Hepatocyte (in vitro differentiated cells): ENCODE measurements at places on chromosomes 2 and 18.

- DNase-seq, result no peak
Observed at GRCh38 chr2:220336771-220337170, 709.3 kb downstream of the SLC4A3 start.

DNA sequence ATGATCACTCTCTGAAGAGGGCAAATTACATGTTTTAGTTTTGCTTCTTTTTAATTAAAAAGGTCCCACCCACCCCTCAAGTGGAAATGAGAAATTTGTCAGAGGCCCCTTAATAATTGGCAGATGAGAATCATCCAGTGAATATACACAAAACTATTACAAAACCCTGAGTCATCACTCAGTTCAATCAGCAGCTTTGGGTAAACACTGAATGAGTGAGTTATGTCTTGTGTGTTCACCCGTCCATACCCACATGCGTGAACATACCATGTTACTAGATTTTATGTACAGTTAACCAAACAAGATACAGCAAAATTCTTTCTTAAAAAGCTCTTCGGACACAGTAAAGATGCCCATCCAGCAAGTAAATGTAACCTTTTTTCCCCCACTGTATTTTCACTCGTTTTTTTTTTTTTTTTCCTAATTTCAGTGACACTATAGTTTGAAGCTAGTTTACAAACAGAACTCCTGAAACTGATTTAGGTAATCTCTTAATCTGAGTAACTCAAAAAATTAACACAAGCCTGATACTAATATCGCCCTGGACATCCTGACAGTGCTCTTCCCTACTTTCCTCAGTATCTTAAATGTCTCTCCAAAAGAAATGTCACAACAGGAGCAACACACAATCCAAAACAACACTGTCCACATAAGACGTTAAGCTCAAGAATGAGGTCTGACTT lies 1.4 kb downstream of the PSME4 start:
- DNase-seq, result peak; percentile 58

- DNase-seq, result no peak
Observed at GRCh38 chr2:178304333-178304732, 110.0 kb downstream of the OSBPL6 start.

DNA sequence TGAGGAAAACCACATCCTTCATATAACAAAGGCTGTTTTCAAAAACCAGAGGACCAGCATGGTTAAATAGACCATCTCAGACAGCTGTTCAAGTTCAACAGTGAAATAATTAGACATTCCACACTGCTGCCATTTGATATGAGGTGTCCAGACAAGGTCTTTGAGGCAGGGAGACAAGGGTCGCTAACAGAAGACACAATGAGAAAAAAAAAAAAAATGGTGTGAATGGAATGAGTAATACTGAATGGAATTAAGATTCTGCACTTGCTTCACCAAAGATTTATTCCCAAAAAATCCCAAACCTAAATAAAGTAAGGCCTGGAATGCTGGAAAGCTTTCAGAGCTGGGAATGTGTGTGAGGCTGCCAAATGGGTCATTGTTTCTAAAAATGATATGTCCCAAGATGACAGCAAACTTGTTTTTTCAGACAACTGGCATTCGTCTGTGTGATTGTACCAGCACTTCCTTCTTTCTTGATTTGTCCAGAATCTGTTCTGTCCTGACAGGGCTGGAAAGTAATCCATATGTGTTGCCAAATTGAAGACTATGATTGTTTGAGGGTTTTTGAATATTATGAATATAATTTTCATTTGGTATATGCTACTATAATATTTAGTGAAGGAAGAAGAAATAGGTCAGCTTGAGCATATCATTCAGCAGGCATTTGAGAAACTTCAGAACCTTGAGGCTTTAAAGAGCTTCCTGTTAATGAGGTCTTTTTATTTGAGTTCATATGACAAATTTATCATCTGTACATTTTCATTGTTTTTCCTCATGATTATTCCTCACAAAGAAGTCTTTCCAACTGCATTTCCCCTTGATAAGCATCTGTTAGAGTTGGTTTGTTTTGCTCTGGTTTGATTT lies 85.2 kb upstream of the ITGA4 start:
- no peak for DNase-seq

DNA sequence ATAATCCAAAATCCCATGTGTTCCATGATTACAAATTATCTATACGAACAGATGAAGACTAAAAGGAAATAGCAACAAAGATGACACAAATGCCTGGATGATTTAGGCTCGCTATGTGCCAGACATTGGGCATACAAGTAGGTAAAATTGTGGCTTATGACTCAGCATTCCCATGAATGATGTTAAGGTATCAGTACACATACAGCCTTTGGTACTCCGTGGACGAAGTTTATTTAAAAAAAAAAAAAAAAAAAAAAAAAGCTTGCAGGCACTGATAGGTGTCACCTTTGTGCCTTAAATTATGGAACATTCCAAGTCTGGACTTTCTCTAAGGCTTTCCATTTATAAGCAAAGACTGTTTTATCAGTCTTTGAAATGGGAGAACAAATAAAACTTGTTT lies 2.7 kb downstream of the CHAC2 start:
- DNase-seq, result no peak

DNA sequence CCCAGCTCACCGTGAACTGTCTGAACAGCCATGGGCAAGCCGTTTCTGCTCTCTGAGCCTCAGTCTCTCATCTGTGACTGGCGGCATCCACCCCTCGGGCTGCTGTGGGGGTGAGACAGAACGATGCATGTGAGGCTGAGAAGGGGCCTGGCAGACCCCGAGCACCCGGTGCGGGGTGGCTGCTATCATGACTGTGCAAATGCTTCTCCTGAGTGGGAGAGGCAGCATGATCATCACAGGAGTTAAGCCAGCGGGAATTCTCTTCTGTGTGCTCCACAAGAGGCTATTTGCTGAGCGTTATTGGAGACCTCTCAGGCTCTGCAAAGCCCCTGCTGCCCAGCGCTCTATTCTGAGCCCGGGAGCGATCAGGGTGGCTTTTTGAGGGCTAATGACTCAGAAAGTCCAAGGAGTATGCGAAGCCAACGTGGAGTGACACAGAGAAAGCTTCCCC lies 45.8 kb upstream of the ID2 start:
- DNase-seq, result no peak

DNA sequence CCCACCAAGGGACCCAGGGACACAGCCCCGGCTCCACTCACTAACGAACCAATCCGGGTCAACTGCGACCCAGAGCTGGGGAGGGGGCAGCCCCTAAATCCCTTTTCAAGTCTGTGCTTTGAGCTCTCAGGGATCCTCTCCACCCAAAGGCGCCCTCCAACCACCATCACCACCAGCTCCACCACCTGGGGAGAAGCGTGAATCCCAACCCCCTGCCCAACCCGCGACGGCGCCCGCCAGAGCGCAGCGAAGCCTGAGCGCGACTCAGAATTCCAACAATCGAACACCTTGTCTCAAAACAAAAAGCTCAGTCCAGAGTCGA lies 497 bp downstream of the DSC3 start:
- DNase-seq, result peak; percentile 17
